ENCODE measurements at places on chromosomes 3 and 15. TPM values are rescaled to one million over a fixed set of nuclear protein-coding genes. Genes with fewer than 3 reads are reported as not detected.

Gene TGM4
- polyA plus RNA-seq = not detected

Gene SLC4A7
- polyA plus RNA-seq = 13.0 TPM

Gene SNURF
- polyA plus RNA-seq = 8.7 TPM

Gene RBP2
- polyA plus RNA-seq = not detected

Gene CHST13
- polyA plus RNA-seq = not detected

Gene GLDN
- not detected for polyA plus RNA-seq

Gene ITIH4
- 1.7 TPM for polyA plus RNA-seq

Gene CHRNB4
- polyA plus RNA-seq = not detected

Gene C3orf85
- polyA plus RNA-seq = not detected

Gene CRABP1
- polyA plus RNA-seq = not detected
